ENCODE measurements at places on chromosomes 7 and 10. TPM values are rescaled to one million over a fixed set of nuclear protein-coding genes. Genes with fewer than 3 reads are reported as not detected.

The ERVW-1 gene
- not detected for total RNA-seq

The MMD2 gene
- total RNA-seq: not detected

The ABCB1 gene
- 0.29 TPM for total RNA-seq

The TRIM50 gene
- total RNA-seq: not detected

The KAZALD1 gene
- 2.6 TPM for total RNA-seq

The MRPS17 gene
- 32.2 TPM for total RNA-seq

The ARMH3 gene
- 11.9 TPM for total RNA-seq
